HuH-7 (cell line): ENCODE measurements at places on chromosomes 1 and 21.

DNA sequence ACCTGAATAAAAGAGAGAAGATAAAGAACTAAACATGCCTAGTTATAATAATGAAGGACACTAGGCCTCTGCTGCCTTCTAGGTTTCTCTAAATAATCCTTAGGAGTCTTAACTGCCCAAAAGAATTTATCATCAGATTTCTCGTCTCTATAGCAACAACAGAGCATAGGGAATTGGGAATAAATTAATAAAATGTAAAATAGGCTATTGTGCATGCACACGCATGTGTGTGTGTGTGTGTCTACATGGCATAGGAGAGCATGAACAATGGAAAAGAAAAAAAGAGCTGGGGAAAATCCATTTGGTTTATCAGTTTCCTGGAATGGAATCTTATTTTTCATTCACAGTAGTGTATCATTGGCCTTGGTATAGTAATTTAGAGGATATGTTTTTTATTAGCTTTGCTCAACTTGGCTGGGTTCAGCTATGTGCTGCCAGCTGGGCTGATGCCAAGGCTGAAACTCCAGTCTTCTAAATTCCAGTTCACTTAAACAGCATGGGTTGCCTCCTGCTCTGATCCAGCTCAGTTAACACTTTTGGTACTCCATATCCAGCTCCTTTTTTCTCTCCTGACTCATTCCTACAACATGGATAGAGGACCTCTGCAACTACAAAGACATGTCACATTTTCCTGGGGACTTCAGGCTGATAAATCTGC is 80.6 kb upstream of the SLFNL1 start:
- DNase-seq: no peak

- no peak for DNase-seq
Measured at GRCh38 chr1:214708321-214708955, 105.4 kb downstream of the CENPF start.

DNA sequence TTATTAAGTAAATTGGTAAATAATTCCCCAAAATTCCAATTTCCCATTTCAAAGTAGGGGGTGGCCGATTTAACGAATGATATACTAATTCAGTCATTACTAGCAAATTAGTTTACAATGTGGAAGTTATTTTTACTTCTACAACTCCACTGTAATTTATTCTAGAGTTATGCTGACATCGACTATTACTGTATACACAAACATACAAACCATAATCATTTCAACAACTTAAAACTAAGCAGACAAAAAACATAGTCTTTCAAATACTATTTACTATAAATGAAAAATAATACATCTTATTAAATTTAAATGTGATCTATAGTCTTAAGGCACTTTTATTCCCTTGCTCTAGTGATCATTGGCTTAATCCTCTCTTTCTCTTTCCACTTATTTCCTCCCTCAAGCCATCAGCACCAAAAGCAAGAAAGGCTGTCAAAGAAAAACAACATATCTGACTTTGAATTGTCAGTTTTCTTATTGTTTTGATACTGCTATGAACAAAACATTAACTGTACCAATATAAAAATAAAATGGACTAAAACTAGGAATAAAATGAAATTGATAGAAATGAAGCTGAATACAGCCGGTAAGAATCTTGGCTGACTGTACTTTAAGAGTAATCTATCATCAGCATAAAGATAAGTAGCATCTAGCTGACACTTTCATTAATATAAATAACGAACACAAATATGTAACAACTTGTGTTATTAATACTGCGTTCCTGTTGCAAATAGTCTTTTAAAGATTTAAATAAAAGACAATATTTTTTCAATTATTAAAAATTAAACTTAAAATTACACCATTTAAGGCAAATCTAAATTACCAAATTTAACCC is 4.1 kb downstream of the CDC42BPA start:
- no peak for DNase-seq

DNA sequence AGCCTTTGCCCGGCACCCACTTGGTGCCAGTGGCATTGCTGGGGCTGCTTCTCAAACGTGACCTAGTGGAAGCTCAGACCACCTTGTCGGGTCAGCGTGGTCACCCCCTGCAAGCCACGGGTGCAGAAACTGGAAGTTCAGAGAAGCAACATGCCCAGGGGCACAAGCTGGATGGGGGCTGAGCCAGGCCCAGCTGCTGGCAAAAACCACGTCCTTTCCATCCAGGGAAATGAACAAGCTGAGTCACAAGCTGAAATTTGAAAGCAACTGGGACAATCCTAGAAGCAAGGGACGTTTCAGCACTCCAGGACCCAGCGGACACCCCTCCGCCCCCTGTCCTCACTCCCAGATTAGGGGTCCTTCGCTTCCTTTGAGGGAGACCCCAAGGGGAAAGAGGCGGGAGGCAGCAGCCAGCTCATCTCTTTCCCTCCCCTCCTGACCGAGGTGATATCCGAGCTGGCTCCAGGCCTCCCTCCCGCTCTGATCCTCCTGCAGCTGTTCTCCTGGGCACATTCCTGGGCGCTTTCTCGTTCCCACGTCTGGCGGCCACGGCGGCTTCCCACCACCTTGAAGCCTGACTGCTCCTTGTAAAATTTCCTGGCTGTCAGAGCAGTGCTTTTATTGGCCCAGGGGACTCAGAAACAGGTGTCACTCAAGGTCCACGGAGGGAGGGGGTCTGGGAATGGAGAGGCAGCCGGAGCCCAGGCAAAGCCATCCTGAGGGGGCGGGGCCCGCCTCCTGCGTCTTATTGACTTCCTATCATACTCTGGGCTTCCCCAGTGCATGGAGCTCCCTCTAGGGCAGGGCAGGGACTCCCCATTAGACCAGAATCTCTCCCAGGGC is 62.8 kb downstream of the PAX7 start:
- no peak for DNase-seq

DNA sequence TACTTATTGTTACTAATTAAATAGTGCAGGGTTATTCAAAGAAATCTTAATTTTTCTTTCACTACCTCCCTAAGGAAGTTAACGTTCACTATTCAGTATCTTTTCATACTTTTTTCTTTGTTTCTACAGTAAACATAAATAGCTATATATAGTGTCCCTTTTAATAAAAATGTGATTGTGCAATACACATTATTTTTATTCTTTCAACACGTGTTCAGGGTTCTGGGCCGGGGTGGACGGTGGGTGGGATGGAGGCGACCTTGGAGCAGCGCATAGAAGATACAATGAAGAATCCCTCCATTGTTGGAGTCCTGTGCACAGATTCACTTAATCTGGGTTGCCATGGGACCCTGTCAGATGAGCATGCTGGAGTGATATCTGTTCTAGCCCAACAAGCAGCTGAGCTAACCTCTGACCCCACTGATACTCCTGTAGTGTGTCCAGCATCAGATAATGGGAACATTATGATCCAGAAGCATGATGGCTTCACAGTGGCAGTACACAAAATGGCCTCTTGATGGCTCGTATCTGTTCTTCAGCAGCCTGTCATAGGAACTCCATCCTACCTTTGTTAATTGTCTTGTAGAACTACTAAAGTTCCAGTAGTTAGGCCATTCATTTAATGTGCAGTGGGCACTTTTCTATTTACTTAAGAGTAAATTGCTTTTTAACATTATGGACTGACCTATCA is 155.9 kb upstream of the L1TD1 start:
- DNase-seq: peak; percentile 10

DNA sequence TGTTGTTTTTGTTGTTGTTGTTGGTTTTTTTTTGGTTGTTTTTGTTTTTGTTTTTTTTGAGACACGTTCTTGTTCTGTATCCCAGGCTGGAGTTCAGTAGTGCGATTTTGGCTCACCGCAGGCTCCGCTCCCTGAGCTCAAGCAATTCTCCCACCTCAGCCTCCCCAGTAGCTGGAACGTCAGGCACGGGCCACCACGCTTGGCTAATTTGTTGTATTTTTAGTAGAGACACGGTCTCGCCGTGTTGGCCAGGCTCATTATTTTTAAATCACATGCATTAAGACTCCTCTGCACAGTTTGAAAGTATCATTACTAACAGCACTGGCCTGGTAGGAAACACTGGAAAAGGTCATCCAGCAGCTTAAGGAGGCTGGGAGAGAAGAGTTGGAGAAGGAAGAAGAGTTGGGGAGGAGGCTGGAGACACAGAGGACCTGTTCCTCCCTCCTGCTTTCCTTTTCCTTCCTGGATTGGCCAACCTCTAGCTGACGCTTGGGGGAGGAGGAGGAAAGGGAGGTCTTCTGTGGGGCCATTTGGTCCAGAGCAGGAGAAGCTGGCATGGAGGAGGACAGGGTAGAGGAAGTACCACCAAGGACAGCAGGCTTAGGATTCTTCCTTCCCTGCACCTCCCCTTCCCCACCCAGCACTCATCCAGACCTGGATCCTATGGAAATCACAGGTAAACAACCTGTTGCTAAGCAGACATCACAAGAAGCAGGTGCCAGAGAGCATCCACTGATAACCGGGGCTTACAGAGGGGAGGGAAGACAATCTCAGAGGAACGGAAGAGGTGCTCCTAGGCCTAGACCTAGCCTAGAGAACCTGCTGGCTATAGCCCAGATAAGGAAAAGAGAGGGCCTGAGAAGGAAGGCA is 71.9 kb upstream of the GOLT1A start:
- no peak for DNase-seq

DNA sequence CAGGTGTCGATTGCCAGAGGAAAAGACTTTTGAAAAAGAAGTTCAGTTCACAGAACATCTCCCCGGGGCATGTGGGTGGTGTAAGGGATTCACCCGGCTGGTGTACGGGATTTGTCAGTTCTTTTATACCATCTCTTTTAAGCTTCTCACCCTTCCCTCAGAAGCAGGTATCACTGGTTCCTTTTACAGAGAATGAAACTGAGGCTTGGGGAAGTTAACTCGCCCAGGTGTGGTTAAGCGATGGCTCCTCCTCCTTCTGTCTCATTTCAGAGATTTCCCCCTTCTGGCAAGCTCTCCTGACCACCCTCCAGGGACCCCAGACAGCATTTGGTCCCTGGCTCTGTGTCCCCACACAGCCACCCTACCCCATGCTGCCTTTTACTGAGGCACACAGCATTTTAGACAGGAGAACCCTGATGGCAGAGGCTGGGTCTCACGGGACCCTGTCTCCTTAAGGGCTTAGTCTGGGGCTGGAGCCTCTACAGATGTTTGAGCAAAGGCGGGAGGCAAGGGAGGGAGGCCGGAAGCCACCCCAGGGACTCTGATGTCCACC is 2.8 kb upstream of the ECE1 start:
- DNase-seq: no peak

- no peak for DNase-seq
Measured at GRCh38 chr1:9809100-9809510, 14.7 kb downstream of the CLSTN1 start.

DNA sequence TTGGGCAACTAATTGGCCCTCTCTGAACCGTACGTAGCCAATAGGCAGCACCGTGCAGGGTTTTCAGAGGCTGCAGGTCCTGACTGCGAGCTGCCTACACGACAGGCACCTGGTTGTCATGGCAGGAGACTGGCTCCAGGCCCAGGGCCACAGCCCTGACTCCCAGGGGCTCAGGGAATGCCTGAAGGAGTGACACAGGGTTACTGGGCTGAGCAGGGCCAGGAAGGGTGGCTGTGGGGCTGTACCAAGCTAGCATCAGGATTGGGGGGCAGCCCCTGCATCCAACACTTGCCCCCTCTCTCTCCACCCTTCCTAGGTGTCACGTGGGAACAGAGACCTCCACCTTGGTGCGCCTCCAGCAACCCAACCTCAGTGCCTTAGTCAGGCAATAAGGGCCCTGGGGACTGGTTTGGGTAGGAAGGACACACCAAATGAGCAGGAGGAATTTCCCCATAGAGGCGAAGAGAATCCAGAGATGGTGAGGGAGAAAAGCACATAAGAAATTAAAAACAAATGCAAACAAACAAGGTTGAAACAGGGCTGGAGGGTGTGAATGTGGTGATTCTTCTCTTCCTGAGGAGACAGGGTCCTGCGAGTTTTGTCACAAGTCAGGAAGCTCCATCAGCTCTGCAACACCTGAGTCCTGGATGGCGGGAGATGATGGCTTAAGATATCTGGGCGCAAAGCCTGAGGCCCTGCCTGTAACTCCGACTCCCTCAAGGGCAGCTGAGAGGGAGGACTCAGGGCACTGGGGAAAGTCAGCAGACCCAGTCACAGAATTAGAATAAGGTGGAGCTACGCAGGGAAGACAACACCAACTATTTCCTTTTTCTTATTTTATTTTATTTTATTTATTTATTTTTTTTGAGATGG is 19.7 kb upstream of the RNU1-4 start:
- no peak for DNase-seq

- DNase-seq: no peak
Measured at GRCh38 chr1:114216431-114217173, 62.9 kb upstream of the SYT6 start.

- no peak for DNase-seq
Measured at GRCh38 chr1:69494221-69494620, 73.5 kb upstream of the LRRC7 start.

GRCh38 chr1:101748077-101748476 is 248.6 kb downstream of the OLFM3 start:
- DNase-seq: no peak

GRCh38 chr1:8989821-8990220 is 36.4 kb downstream of the SLC2A7 start:
- no peak for DNase-seq

DNA sequence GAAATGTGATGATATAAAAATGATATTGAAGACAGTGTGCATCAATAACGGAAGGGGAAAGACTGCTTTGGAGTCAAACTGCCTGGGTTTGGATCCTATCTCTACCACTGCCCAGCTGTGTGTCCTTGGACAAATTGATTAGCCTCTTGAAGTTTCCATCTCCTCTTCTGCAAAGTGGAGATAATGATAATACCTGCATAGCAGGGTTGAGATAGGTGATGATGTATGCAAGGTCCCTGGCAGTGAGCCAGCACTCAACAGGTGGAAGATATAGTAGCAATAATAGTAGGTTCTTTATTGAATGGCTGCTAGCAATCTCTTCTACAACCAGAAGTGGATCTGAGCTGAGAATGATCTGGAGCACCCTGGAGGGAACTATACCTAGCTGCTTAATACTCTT is 166.7 kb downstream of the MIS18A start:
- no peak for DNase-seq
